DMS 273 treated with DMSO at 0.1 percent for 48 hours (cell line): ENCODE measurements at places on chromosomes 1 and 21.

GRCh38 chr21:28356422-28356821, 636.3 kb downstream of the LTN1 start:
- DNase-seq: no peak

- DNase-seq: no peak
Observed at GRCh38 chr1:81517987-81518386, 282.7 kb upstream of the ADGRL2 start.

DNA sequence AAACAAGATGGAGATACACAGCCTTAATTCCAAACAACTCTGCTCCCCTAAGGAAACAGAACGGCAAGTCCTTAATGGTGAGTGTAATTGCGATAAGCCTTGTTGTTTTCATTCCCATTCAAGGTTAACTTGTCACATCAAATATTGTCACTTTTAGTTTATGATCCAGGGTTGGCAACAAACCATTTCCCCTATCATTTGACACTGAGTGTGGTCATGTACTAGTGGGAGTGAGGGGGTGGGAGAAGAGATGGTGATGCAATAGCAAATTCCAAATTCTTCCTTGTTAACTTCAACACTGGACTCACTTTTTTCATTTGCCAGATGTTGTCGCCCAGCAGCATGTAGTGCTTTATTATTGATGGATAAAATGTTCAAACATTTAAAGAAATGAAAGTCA, 140.4 kb downstream of the ZNF326 start:
- no peak for DNase-seq

- no peak for DNase-seq
Observed at GRCh38 chr21:34595457-34595856, 19.5 kb downstream of the RCAN1 start.

DNA sequence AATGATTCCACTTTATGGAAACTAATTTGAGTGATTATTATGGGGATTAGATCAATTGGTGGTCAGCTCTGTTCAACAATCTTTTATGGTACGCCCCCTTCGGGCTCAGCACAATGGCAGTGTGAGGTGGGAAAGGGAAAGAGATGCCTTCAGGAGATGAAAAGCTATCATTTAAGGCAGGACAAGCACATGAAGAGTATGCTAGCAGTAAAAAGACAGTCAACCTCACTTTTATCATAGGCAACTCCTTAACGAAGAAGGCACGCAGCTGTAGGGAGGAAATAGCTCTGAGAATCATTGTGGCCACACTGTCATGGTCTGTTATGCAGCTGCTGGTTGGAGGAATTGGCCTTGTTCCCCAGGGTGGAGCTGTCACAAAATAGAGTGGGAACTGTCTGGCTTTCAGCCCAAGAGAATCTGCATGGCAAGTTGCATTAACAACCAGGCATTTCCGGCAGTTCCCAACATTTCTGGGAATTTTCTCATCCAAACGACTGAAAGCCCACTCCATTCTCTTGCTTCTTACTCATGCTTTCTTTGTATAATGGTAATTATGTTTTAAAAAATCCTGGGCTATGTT, 54.4 kb upstream of the BCL10 start:
- no peak for DNase-seq

GRCh38 chr1:60402816-60403215, 329.2 kb upstream of the C1orf87 start:
- no peak for DNase-seq

- DNase-seq: no peak
Observed at GRCh38 chr21:28207436-28208173, 785.1 kb downstream of the LTN1 start.

GRCh38 chr1:87437663-87438295, 109.1 kb downstream of the LMO4 start:
- DNase-seq: no peak

DNA sequence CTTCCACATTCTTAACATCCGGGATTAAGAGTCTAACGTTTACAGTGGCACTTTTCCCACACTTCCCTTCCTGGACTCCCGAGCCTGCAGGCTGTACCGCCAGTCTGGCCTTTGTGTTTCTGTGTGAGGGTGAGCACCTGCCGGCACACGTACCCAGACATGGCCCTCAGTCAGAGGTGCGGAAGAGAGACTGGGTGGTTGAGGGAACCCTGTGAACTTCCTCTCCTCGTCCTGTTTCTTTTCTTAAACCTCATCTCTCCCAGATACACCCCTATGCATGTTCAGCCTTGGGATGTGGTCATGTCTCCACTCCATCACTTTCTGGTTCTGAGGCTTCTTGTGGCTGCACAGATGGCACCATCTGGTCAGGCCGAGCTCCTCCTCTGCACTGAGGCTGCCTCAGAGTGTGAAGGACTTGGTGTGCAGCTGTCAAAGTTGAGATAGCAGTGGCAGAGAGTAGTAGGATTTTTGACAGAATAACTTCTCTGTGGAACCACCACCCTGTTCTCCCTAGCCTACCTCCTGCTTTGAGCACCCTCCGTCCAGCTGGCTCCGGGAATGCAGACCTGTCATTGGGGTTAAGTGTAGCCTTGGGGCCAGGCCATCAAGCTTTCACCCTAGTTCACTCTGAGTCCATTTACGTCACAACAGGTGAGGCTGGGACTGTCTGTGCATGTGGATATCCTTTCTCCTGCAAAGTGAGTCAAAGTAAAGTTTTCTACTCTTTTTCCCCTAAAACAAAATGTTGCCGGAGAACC, 31.4 kb downstream of the VASH2 start:
- DNase-seq: peak; percentile 87

- peak; percentile 1 for DNase-seq
Observed at GRCh38 chr1:117928881-117929342, 509 bp downstream of the GDAP2 start.

DNA sequence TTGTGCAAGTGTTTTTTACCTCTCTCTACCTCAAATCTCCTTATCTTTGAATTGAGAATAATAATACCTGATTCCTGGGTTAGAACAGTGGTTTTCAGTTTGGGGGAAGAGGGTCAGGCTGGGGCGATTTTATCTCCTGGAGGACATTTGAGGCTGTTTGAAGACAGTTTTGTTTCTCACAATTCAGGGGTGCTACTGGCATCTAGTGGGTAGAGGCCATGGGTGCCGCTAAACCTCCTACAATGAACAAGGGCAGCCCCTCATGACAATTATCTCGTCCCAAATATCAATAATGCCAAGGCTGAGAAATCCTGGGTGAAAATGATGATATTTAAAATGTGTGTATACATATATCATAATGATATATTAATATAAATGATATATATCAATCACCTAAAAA, 139.1 kb upstream of the USH2A start:
- DNase-seq: no peak

- DNase-seq: no peak
Observed at GRCh38 chr1:32216566-32216965, 5.6 kb downstream of the TMEM234 start.

- peak; percentile 51 for DNase-seq
Observed at GRCh38 chr1:58249737-58250586, 296.6 kb downstream of the OMA1 start.

GRCh38 chr1:89822109-89822962, 1.5 kb downstream of the LRRC8D start:
- no peak for DNase-seq

- no peak for DNase-seq
Observed at GRCh38 chr1:36160388-36160948, 4.5 kb downstream of the MAP7D1 start.

DNA sequence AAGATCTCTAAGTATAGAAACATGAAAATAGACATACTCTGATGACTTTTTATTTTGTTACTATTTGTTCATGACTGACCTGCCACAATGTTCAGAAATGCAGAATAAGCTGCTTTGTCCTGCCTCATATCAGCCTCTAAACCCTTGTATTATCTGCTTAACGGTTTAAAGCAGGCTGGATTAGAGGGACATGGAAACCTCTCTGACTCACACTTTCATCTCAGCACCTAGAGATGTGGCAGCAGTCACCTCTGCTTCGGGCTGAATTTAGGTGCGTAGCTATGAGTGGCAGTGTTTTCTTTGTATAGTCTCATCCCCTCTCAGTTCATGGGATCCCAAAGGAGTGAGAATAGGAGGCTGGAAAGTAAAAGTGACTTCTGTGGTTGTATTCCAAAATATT, 255.4 kb downstream of the RGS7 start:
- DNase-seq: no peak

GRCh38 chr1:37325010-37325409, 149.4 kb upstream of the ZC3H12A start:
- DNase-seq: no peak

DNA sequence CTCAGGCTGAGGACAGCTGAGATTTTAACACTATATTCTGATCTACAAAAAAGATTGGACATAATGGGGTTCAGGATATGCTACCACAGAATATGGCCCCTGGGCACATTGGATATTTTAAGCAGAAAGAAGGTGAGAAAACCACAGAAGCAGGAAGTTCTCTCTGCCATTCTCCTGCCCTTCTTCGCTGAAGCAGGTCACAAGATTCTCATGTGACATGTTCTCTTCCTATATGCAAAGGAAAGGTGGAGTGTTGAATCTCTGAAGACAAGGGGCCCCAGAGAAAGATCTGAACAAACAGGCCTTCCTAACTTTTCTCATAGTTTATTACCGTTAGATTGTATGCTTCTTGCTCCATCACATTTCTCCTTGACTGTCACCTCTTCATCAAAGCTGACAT, 285.7 kb downstream of the S1PR1 start:
- DNase-seq: no peak

GRCh38 chr1:177281901-177282300, 111.1 kb downstream of the BRINP2 start:
- no peak for DNase-seq

DNA sequence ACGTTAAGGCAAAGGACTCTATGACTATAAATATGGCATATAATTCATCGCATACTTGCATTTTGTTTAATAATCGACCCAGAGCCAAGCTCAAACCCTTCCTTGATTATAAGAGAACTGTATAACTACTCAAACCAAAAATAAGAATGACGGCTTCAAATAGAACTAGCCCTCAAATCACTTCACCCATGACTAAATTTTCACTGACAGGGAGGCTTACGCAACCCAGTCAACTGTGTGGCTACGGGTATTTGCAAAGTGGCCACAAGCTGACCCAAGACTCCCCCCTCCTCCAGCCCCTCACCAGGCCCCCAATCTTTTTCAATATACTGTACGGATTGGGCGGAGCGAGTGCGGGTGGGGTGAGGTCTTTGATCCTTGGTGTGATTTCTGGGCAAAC, 268.3 kb downstream of the ASTN1 start:
- DNase-seq: no peak

DNA sequence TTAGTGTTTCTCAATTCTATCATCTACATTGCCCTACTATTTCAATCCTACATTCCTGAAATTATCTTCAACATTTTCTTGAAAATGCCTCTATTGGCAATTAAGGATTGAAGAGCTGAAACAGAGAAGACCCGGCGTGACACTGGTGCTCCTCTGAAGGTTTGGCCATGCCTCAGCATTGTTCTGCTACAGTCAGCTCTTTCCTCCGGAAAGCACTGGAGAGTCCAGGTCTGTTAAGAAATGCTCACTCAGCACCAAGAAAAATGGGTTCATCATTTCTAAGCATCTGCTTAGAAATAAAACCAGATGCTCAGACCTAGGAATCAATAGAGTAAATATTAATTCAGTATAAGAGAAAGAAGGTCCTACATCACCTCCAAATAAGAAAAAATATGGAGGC, 58.8 kb downstream of the WARS2 start:
- no peak for DNase-seq

GRCh38 chr1:18480315-18481189, at the start of gene KLHDC7A:
Gene KLHDC7A (plus strand): TSS chr1:18480930. CDS start chr1:18480982, 52 bp downstream.
- no peak for DNase-seq

DNA sequence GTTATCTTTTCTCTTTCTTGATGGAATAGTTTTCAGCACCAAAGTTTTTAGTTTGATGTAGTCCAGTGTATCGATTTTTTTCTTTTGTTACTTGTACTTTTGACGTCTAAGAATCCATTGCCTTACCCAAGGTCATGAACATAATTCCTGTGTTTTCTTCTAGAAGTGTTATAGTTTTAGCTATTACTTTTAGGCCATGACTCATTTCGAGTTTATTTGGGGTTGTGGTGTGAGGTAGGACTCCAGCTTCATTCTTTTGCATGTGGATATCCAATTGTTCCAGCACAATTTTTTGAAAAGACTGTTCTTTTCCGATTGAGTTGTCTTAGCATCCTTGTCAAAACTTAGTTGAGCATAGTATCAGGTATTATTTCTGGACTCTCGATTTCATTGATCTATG, 79.4 kb upstream of the SELENON start:
- no peak for DNase-seq

GRCh38 chr1:36834586-36834985, 199.7 kb downstream of the GRIK3 start:
- no peak for DNase-seq

DNA sequence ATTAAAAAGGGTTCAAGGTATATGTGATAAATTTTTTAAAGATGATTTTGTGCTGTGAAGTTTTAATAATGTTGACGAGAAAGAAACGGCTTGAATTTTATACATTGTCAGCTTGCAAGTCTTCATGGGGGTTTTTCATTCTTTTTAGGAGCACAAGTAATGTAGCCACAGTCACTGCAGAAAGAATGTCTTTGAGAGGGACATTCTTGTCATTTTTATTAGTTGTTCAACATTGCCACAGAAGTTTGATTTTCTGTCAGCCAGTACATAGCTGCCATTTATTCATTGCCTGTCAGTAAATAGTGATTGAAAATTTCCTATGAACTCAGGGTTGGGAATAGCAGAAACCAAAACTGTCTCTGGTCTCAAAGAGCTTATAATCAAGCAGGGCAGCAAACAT, 156.3 kb downstream of the DHRS3 start:
- DNase-seq: no peak

DNA sequence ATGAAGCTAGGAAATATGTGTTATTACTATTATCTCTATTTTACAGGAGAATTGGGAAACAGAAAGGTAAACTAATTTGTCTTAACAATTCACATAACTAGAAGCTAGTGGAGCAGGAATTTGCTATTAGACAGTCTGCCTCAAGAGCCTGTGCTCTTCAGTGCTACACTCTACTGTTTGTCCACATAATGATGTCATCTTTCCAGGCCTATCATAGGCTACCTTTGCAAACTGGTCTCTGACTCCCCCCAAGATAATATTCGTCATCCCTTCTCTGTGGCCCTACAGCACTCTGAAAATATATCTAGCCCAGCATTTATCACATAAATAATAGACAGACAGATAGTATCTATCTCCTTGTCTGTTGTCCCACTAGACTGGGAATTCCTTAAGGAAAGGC, 34.1 kb downstream of the TRIT1 start:
- DNase-seq: no peak

DNA sequence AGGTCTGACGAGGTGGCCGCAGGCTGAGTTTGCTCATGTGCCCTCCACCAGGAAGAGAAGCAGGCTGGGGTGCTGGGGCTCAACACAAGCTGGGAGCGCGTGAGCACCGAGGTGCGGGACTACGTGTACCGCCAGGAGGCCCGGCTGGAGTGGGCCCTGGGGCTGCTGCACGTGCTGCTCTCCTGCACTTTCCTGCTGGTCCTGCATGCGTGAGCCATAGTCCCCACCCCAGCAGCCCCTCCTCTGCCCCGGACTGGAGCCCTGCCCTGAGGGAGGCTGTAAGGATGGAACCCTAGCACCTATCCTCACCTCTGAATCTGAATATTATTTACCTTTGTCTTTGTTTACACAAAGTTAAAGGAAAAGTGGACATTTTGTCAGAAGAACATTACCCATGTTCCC, 7.8 kb upstream of the ADAM15 start:
- DNase-seq: no peak

GRCh38 chr1:235511470-235512240, 7.4 kb upstream of the B3GALNT2 start:
- peak; percentile 15 for DNase-seq

- no peak for DNase-seq
Observed at GRCh38 chr1:91687452-91687851, 186.8 kb downstream of the CDC7 start.
